ENCODE measurements at places on chromosomes 16 and 17.

DNA sequence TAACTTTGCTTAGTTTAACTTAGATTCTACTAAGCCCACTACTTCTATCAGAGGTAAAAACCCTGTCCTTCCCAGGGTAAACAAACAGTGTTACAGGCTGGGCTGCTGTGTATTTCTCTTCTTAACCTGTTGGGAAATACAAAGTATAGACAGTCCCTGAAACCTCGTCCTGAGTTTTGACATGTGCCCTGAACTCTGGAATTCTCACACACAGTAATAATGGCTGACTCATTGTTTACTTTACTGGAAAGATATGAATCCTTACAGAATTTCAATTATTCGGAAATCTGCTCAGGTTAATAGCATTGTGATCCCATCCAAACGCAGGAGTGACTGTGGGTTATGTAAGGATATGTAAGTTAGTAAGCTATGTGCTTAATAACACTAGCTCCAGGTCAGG is 199.1 kb downstream of the TMEM114 start:
- no peak for DNase-seq

- no peak for DNase-seq
Observed at GRCh38 chr16:49543631-49543946, 170.0 kb downstream of the C16orf78 start.

GRCh38 chr17:35088356-35088880 is 24.9 kb upstream of the RFFL start:
- DNase-seq: peak; percentile 34

DNA sequence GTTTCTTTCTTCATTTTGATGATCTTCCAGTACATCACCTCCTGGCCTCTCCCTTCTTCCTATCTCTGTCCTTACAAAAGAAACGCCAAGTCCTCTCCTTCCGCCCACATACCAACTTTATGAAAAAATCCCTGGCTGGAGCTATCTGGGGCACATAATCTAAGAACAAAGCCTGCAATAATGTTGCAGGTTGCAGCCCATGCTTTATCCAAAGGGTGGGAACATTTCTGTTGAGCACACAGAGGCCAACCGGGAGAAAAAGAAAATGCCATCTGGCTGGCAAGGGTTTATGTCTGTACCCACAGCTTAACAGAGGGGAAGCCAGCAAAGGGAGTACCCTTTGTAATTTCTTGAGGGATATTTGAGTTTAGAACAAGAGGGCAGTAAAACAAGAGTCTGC is 409.6 kb downstream of the SOX9 start:
- DNase-seq: no peak

- no peak for DNase-seq
Observed at GRCh38 chr17:19390951-19391350, 4.0 kb upstream of the MFAP4 start.

- DNase-seq: no peak
Observed at GRCh38 chr17:41434415-41434814, 6.4 kb downstream of the KRT38 start.

DNA sequence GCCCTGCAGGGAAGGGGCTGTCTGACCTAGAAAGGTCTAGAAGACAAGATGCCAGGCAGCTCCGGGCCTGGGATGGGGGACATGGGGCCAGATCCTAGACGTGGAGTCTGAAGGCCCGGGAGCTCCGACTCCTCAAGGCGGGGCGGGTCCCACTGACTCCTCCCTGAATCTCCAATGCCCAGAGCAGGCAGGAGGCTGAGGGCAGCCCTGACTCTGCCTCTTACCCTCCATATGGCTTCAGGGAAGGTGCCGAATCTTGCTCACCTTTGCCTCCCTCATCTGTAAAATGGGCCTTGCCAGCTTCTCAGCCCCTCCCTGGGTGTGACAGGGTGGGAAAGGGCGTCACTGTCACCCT is 14.8 kb downstream of the VASN start:
- no peak for DNase-seq

GRCh38 chr16:50440531-50440930 is 71.7 kb upstream of the BRD7 start:
- DNase-seq: no peak

- DNase-seq: no peak
Observed at GRCh38 chr16:89446136-89446974, 44.0 kb downstream of the ANKRD11 start.

DNA sequence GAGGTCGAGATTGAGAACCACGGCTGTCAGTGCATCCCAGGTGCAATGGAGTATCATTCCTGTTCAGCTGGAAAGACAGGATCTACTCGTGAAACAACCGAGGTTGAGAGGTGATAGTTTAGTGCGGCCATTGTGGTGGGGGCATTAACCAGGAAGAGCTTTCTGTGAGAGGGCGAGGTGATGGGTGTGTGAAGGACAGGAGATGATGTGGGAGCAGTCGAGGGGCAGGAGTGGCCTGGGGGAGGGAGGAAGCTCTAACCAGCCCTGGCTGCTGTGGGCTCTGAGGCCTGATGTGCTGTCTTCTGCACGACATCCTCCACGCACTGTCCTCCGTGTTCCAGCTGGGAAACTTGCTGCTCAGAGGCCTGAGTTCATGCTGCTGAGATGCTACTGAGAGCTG is 22.0 kb downstream of the GOSR2 start:
- DNase-seq: no peak

DNA sequence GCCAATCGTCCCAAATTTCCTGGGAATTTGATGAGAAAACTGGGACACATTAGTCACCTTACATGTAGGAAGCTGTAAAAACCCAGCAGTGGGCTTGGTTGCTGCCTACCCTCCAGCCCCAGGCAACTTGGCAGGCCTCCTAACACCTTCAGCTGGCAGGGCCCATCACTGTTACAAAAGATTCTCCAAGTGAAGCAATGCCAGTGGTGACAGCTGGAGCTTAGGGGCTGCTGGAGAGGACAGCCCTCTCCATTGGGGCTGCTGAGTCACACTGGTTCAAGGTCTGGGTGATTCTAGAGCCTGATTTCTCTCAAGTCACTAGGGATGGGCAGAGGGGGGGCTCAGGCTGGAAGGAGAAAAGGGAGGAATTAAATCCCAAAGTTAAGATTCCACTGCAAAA is 180.6 kb downstream of the COPRS start:
- no peak for DNase-seq

- DNase-seq: peak; percentile 86
Observed at GRCh38 chr17:50139950-50140885, 10.3 kb upstream of the SAMD14 start.

DNA sequence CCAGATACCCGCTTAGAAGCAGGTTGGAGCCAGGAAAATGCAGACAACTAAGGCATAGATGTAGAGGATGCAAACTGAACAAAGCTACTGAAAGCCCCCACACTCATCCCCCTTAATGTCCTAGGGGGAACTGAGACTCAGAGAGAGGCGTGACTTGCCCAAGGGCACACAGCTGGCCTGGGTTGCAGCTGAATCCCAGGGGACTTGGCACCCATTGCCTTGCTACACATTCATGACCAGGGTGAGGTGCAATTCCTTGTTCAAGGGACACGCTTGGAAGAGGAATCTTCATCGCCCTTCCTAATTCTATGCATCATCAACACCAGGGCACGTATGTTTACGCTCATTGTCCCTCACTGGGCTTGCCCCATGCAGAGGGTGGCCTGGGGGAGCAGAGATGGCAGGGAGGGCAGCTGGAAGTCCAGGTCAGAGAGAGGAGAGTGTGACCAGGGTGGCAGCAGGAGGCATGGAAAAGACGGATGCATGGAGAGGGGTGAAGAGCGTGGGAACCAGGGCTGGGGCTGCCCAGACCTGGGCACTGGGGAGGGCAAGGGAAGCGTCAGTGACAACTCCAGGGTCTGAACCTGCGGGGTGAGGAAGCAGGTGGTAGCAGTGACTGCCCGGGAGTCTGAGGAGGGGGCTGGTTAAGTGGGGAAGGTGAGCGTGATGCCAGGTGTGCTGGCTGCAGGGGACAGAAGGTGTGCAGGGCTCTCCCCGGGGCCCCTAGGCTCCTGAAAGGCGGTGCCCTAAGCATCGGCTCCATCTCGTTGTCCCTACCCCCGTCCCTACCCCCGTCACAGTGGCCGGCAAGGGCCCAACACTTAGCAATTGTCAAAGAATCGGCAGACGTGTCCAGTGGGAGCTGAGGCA is 267.1 kb upstream of the TNRC6C start:
- no peak for DNase-seq

DNA sequence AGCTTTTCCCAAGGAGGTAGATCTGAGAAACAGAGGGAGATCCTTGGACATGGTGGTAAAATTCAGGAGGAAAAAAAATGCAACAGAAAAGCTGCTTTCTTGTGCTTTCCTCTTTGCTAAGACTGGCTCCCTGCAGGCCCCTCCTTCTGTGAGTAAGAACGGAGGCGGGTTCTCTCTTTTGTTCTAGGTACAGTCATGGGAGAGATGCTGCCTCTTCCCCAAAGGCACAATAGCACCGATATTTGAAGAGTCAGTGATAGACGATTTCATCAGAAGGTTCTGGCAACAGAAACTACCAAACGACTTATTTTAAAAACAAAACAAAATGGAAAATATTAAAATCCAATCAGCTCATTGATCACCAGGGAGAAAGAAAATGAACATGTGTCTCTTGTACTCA is 32.6 kb upstream of the KIFC3 start:
- DNase-seq: no peak

DNA sequence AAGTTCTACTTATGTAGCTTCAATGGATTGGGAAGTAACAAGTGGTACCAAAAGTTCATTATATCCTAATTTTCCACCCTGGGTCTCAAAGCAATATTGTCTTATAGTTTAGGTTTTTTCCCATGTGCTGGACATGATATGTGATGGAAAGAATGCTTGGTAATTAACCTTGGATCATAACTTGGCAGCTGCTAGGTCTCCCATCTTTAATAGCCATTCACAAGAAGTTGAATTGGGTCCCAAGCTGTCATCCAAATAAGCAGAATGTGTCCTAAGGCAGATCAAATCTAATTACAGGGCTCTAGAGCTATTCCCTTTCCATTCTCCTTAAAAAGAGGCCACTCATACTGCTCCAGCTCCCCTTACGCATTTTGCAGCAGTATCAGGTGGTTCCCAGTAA is 44.7 kb upstream of the KCNJ16 start:
- no peak for DNase-seq

DNA sequence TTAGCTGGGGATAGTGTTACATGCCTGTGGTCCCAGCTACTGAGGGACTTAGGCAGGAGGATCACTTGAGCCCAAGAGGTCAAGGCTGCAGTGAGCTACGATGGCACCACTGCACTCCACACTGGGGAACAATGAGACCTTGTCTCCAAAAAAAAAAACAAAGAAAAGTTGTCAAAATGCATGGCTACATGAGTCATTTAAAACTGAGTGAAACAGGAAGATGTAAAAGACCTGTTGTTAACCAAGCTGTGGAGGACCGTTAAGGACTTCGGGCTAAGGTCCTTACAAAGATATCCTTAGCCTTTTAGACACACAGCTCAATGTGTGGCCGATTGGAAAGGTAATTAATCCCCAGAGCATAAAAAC is 25.1 kb downstream of the ZP2 start:
- no peak for DNase-seq

GRCh38 chr17:58703137-58703915 is 10.9 kb downstream of the RAD51C start:
- DNase-seq: peak; percentile 74

DNA sequence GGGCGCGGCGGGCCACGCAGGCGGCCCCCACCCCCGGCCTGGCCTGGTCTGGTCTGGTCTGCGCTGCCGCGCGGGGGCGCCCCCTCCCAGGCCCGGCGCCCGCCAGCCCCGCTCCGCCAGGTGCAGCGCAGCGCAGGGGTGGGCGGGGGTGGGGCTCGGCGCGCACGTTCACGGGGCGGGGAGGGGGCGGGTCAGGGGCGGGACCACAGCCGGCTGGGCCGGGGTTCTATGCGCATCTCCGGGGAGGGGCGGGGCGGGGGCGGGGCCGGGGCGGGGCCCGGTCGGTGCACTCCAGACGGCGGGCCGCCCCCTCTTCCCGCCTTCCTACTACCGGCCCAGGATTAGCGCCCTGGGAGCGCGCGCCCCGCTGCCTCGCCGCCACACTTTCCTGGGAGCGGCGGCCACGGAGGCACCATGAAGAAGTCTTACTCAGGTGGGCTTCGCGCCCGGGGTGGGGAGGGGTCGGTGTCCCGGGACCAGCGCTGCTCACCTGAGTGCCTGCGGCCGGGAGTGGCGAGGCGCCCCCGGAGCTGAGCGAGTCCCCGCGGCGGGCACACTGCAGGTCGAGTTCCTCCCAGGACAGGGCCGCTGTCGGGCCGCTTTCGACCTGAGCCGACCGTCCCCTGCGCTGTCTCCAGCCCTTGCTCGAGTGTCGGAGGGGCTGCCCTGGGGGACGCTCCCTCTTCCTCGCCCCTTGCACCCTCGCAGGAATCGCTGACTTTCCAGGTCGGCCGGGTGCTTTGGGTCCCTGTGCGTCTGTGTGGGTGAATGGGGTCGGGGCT is 140.5 kb downstream of the SEC14L1 start:
- DNase-seq: peak; percentile 42

- DNase-seq: no peak
Observed at GRCh38 chr17:45092911-45093430, 31.9 kb downstream of the NMT1 start.

DNA sequence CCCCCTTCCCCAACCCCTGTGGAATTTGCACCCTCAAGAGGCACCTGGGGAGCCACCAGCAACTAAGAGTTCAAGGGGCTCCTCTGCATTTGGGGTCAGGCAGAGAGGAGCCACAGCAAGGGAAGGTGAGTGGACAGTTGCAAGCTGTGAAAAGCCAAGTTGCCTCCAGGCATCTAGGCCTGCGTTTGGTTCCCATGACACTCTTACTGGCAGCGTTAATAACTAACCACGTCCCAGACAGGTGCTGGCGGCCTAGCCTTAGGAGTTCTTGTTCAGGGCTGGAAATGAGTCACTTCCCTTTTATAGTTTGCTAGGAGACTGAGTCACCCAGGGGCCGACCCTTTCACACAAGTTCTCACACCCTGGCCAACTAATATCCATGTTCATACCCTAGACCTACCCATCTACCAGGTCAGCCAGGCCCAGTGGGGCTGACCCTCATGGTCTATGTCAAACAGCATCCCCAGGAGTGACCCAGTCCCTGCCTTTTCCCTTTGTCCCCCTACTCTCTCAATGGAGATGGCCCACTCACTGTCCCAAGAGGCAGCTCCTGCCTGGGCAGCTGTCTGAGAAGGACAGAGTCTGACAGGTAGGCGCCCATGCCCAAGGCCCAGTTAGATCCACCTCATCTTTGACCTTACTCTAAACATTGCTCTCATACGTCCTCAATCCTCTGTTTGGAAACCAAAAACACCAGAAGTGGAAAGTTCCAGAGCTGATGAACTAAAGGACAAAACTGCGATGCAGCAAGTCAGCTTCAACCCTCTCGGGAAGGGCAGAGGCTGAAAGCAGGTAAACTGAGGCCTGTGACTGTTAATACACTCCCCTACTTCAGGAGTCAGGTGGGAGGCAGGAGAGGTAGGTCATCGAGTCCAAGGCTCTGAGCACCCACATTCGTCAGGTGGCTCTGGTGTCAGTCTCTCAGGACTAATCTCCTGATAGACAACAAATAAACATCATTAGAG is 300.6 kb downstream of the SOX9 start:
- peak; percentile 80 for DNase-seq

- DNase-seq: no peak
Observed at GRCh38 chr16:50568187-50568815, 20.1 kb downstream of the NKD1 start.

DNA sequence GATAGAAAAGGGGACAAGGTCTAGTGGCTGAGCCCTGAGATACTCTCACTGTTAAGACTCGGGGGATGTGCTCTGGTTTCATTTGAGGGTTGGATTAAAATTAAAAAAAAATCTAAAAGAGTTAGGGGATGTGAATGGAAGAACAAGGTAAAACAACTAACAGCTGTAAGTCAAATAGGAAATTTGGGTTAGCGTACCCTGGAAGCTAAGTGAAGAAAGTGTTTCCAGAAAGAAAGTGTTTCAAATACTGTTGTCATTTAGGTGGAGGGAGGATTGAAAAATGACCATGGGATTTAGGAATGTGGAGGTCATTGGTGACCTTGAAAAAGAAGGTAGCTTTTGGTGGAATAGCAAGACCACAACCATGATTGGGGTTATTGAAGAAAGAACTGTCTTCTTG is 37.7 kb downstream of the PPM1D start:
- no peak for DNase-seq
